ENCODE measurements at places on chromosomes 3 and 15.

- DNase-seq, result no peak
These were observed 3.9 kb upstream of the FURIN start for GRCh38 chr15:90864507-90864906.

GRCh38 chr15:47506329-47507100, 210.8 kb upstream of the SEMA6D start:
- DNase-seq, result no peak

- no peak for DNase-seq
These were observed 210.9 kb upstream of the LYSMD4 start for GRCh38 chr15:99944131-99944530.

GRCh38 chr3:128804017-128804810, 75.2 kb upstream of the ACAD9 start:
- DNase-seq, result peak; percentile 89

GRCh38 chr3:132084982-132085381, 50.2 kb upstream of the CPNE4 start:
- no peak for DNase-seq

DNA sequence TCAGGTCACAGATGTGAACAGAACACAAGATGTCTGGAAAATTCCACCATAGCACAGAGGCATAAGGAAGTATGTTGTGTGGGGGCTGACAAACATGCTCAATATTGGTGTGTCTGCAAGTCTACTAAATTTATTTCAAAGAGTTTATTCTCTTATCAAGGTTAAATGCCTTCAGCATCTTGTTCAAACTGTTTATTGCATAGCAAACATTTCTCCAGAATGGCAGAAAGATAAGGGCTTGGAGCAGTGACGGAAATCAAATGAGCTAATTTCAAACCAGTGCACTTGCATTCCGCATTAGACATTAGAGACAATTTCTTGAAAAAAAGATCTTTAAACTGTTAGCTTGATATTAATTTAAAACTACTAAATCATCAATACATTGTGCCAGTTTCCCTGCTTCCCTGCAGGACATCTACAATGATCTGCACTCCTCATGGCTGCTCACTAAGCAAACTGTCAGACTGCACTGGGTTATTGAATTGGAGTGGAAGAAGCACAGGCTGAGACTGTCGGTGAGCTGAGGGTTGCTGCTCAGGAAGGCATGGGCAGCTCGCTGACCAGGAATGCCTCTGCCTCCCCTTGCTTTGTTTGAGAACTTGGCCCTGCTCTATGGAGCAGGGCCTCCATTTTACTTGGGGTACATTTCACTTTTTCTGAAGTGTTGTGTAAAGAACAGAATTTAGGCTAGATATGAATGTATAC, 89.4 kb downstream of the KCNAB1 start:
- DNase-seq, result no peak

- DNase-seq, result no peak
These were observed 55.6 kb upstream of the ABHD10 start for GRCh38 chr3:111923095-111923771.

GRCh38 chr3:150074697-150075416, 104.2 kb upstream of the PFN2 start:
- peak; percentile 48 for DNase-seq

GRCh38 chr3:73052857-73053256, 8.6 kb upstream of the EBLN2 start:
- no peak for DNase-seq

DNA sequence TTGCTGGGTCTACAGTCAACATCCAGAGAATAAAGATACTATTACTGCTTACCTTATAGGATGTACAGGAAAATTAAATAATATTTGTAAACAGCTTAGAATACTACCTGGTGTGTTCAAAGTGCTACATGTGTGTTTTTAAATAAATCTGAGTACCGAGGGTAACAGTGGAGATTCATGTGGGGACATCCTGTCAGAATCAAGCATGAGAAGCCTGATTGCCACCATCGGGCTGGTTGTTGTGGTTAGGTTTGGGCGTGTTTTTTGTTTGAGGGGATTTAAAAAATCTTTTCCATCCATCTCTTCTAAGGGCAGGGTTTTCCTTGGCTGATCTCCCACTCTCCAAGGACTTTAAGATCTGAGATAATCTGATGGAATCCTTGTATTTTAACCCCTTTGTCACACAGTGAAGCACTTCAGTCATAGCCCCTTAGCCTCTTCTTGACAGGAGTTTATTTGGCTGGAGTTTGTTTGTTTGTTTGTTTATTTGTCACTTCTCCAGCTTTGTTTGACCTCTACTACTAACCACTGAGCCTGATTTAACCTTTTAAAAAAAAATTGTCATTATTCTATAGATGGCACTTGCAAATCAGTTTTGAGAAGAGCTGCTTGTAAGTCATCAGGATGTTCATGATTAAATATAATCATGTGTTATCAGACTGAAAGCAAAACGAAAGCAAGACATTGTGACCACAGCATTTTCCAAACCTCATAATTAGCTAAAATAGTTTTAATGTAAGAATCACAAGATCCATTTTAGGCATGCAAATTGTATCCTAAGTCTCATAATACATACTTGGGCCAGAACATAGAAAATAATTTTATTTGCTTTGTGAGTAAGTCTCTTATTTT, 72.8 kb upstream of the RARB start:
- no peak for DNase-seq

DNA sequence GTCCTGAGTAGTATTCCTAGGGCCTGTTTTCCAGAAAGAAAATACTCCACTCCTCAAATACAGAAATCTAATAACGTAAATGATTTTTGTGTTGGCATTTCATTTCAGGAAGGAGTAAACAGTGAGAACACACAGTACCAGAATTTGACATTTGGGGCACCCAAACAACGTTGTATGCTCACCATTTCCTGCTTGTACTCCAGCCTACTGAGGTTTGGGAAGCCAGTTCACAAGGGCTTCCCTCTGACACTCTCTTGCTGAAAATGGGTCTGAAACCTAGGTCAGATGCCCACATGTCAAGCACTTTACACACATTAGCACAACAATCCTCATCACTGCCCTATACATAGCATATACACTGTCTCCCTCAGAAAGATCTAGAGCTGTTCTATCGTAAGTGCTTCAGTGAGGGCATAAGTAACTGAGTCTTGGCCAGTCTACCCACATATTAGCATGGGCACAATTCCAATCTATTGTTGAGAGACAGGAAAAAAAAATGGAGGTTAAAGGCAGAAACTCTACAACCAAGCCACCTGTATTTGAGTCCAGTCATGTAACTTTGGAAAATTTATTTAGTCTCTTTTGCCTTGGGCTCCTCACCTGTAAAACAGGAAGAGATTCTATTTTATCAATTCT, 43.5 kb upstream of the RSL24D1 start:
- DNase-seq, result no peak

DNA sequence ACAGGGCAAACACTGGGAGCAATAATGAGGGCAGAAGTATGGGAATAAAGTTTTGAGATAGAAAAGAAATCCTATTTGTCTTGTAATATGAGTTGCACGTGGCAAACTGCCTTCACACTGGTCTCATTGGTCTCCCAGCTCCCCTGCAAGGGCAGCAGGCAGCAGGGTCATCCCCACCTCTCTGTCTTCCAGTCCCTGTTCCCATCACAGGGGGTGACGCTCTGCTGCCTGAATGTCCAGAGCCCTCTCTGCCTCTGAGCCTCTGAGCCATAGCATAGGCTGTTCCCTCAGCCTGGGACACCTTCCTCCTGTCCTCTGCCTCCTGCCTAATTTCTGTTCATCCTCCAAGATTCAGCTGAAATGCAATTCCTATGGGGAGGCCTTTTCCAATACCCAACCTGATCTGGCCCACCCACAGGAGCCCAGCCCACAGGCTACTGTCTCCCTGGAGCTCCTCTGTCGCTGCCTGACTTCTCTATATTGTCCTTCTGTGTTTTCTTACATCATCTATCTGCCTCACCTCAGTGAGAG, 12.1 kb upstream of the SKOR1 start:
- DNase-seq, result no peak

DNA sequence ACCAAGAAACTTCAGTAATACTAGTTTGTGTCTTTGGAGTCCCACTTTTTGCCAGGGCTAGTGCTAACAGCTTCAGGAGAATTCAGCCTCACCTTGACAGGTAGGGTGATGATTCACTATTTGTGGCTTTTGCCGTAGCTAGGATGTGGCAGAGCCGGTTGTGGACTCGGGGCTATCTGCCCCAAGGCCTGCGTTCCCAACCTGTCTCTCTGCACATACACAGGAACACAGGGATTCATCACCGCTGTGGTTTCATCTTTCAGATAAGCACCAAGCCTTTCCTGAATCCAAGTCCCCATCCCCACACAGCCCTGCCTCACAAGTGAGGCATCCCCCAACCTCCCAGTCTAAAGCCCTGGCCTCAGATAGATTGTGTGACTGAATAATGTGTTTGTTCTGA, 45.2 kb upstream of the POLG start:
- DNase-seq, result no peak

GRCh38 chr3:159882367-159882766, 106.3 kb upstream of the IL12A start:
- no peak for DNase-seq
